ENCODE measurements at places on chromosomes 6 and 20.

DNA sequence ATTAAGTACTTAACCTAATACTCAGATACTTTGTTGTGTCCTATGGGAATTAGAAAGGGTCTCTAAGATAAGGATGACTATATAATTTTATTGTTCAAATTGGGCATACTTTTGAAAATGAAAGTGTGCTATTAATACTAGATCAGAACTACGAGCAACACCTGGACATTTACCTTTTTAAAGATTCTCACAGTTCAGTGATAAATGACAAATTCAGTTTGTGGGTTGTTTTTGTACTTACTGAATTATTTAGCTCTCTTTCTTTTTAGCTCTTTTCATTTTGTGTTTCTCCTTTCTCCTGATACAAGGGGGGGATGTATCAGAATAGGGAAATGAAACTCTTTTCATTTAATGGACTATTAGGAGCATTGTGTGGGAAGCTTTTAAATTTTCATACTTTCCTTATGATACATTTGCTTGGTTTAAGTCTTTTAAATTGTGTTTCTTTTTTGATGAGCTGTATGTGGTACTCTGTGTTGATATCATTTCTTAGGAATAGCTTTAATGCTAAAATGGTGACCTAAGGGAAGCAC is 47.5 kb downstream of the PHF3 start:
- no peak for DNase-seq

DNA sequence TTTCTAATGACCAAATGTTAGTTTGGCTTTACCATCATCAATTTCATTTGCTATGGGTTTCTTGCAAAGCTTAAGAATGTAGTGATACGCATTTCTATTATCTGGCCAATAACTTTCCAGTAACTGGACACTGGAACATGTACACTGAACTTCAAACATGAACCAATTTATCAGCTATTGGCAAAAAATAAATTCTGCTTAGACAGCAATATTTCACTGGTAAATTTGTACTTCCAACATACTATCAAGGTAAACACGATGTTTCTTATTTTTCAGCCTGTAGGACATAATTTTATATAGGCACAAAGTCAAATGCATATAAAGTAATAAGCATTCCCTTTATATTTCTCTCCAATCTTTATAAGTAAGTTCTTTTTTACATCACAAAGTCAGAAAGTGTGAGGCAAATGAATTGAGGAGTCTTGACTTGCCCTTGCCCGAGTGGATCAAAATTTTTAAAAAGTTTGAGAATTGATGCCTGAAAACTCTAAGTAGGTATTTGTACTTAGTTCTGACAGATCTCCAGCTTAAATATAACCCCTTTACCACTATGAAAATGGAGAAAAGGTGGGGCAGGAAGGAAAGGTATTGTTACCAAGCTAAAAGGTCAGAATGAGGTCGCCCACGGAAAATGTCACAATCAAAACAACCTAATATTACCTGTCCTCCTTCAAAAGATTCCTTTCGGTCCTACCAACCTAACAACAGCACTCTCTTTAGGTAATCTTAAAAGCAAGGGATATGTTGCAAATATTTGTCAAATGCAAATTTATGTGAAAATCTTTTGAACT is 41.3 kb downstream of the STK38 start:
- DNase-seq = no peak

DNA sequence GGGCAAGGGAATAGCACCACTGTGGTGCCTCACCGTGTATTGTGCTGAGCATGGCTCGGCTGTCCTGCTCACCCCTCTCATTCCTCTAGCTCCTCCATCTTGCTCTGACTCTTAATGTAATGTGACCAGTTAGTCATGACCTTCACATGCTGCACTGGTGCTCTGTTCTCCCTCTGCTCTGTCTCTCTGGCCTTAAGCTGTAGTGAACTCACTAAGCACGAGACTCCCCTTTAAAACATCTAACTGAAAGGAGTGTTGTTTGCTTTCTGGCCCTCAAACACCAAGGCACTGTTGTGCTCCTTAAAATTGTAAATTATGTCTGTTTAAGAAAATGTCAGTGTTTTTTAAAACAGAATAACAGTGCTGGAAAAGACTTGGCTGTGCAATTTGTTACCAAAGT is 140.4 kb downstream of the HDGFL1 start:
- no peak for DNase-seq

- DNase-seq = no peak
Measured at GRCh38 chr6:44258325-44258863, 1.1 kb upstream of the SLC35B2 start.

GRCh38 chr6:8080362-8081151 is 16.4 kb upstream of the BLOC1S5 start:
- peak; percentile 46 for DNase-seq

GRCh38 chr6:44489910-44490604 is 102.6 kb downstream of the CDC5L start:
- DNase-seq = no peak

DNA sequence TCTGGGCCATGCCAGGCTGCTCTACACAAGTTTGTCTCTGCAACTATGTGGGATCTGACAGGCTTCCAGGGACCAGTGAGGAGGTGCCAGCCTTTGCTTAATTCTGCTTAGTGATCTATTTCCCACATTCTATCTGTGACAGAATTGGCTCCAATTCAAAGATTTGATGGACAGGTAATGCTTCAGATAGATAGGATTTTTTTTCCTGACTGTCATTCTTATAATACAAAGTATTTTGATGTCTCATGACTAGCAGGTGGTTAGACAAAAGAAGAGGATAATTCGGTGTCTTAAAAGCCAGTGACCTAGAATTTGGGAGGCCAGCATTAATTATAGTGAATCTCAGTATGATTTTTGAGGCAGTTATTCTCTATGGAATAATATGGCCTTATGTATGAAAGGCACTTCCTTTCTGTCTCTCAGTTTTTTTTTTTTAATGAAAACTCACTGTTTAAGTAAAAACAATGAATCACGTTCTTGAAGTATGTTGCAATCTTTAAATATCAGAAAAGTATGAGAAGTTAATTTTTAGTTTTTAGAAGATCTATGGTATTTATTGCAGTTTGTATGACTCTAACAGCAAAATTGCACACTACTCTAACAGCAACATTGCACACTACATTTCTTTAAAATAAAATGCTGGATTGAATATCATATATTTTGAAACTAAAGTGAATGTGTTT is 43.7 kb downstream of the TMEM200A start:
- DNase-seq = no peak

DNA sequence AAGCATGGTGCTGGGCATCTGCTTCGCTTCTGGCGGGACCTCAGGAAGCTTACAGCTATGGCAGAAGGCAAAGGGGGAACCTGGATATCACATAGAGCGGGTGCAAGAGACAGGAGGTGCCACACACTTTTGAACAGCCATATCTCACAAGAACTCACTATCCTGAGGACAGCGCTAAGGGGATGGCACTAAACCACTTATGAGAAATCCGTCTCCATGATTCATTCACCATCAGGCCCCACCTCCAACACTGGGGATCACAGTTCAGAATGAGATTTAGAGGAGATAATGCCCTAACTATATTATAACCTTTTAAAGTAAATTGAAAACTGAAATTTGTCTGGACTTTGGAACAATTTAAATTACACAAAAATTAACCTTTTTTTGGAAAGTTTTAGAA is 37.8 kb upstream of the SUMO4 start:
- DNase-seq = no peak

DNA sequence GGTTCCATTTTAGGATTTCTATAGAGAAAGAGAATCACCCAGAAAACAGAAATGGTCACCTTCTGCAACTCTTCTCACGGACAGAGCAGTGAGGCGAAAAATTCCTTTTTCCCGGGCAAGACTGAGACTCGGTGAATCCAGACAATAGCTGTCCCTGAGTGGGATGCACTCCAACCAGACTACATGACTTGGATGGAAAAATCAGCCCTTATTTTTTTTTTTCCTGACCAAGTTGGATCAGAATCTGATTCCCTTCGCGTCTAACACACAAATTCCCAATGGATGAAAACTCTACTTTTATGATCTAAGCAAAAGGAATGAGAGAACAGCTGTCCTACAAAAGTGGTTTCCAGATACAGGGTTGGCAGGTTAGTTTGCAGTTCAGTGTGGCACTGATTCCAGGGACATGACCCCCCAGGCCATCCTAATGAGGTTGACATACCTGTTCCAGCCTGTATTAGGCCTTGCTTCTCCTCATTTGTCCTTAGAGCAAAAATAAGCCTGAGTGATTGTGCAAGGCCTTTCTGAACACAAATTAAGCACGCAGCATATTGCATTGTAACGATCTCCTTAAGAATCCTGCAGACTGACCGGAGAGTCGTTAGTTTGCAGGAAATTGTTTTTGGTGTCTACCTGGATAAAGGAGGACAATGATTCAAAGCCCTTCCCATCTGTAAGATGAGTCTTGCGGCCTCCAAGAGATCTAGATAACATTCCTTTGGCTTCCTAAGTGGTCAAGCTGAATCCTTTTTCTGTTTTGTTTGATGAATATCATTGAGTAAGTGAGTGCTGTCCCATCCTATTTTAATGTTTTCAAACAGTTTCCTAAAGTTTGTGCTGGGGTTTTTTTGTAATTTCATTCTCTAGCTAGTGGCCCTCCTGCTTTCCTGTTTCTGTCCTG is 1.5 kb upstream of the NEDD9 start:
- no peak for DNase-seq

- no peak for DNase-seq
Measured at GRCh38 chr6:35754452-35755277, 17.8 kb downstream of the ARMC12 start.

- DNase-seq = no peak
Measured at GRCh38 chr6:124772733-124773319, 189.4 kb upstream of the RNF217 start.
